ENCODE measurements at places on chromosomes 6 and 20.

DNA sequence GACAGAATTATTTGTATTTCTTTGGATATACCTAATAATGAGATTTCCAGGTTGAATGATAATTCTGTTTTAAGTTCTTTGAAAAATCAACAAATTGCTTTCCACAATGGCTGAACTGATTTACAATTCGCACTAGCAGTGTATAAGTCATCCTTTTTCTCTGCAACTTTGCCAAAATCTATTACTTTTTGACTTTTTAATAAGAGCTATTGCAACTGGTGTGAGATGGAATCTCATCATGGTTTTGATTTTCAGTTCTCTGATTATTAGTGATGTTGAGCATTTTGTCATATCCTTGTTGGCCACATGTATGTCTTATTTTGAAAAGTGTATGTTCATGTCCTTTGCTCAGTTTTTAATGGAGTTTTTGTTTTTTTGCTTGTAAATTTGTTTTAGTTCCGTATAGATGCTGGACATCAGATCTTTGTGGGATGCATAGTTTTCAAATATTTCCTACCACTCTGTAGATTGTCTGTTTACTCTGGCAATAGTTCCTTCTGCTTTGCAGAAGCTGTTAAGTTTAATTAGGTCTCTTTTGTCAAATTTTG is 409.8 kb upstream of the CITED2 start:
- no peak for DNase-seq

DNA sequence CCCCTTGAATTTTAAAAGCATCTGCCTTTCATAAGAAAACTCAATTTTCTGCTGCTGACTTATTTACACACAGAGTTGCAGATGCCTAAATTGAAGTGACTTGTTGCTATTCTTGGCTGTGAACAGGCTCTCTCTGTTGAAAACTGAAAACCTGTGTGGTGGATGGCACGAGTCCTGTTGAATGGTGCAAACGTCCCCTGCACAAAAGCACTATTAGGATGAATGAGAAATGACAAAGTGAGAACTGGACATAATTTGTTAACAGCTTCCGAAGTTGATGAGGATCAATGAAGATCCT is 201.7 kb upstream of the PREP start:
- DNase-seq = no peak

- DNase-seq = no peak
Measured at GRCh38 chr6:88561034-88561953, 395.1 kb upstream of the CNR1 start.

DNA sequence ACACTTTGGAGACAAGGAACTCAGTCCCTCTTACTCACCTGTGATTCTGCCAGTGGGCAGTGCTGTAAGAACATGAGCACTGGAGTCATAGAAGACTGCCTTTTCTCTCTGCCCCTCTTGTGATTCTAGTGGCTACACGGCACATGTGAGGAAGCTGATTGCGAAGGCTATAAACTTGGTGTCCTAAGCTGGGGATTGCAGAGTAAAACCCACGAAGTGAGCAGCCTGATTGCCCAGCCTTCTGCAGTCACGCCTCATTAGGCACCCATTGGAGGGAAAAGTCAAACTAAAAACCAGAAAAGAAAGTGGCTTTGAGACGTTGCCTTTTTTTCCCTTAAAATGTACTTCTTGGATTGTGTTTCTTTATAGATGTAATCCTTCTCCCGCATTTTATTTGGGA is 748.4 kb upstream of the CHD6 start:
- DNase-seq = no peak

- DNase-seq = no peak
Measured at GRCh38 chr20:57761413-57761734, 51.6 kb upstream of the PMEPA1 start.

GRCh38 chr6:130369831-130370230 is 4.0 kb downstream of the TMEM200A start:
- no peak for DNase-seq

- no peak for DNase-seq
Measured at GRCh38 chr6:72287801-72288200, 334.1 kb upstream of the KCNQ5 start.

GRCh38 chr6:139801571-139802321 is 427.3 kb upstream of the CITED2 start:
- no peak for DNase-seq

DNA sequence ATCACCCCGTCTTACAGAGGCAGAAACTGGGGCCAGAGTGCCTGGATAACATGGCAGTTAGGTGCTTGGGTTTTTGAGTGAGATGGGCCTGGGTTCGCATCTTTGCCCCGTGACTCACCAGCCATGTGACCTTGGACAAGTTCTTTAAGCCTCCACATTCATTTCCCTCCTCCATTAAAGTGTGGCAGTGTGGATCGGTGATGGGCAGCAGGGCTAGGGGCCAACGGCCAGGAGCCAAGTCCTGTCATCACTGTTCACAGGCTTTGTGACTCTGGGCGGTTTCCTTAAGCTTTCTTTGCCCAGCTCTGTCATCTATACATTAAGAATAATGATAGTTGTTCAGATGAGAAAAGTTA is 85.5 kb upstream of the PMEPA1 start:
- DNase-seq = no peak

All from hematopoietic multipotent progenitor cell treated with erythropoietin and hydrocortisone succinate and interleukin-3 and kit ligand, for 17 days (in vitro differentiated cells).